Right atrium auricular region (tissue), 2 donors: ENCODE measurements at places on chromosomes 3 and 15.

DNA sequence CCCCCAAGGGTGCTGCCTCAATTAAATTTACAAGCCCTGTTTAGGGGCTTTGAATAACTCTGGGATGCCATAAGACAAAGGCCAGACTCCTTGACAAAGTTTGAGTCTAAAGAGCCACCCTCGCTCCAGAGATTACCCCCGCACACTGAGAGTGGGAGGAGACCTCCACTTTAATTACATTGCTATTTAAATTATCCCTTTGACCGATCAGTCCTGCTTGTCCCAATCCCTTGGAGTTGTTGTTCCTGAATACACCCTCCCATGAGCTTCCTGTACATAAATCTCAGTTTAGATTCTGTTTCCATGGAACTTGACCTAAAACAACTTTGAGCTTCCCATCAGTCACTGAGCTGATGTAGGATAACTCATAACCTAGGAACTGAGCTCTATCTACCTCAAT, 596.3 kb downstream of the PYDC2 start:
- H3K4me1 ChIP-seq = no peaks in the 10 kb centered on the region
- H3K4me3 ChIP-seq = no peak overlapping the region
- H3K27me3 ChIP-seq = no peaks in the 10 kb centered on the region
- no peak for DNase-seq

- H3K27ac ChIP-seq = no peak overlapping the region
- no peaks in the 10 kb centered on the region for H3K36me3 ChIP-seq
- no peak for DNase-seq
These were observed 946.8 kb downstream of the OTOL1 start for GRCh38 chr3:162443376-162443775.

GRCh38 chr15:57731530-57732103, 25.1 kb downstream of the POLR2M start:
- H3K4me3 ChIP-seq = no peak overlapping the region
- no peak for DNase-seq
- no peaks in the 10 kb centered on the region for H3K36me3 ChIP-seq
- no peak overlapping the region for H3K27ac ChIP-seq
- no peaks in the 10 kb centered on the region for H3K27me3 ChIP-seq

GRCh38 chr3:122030381-122031122, 8.5 kb upstream of the ILDR1 start:
- H3K4me3 ChIP-seq = no peak overlapping the region
- DNase-seq = no peak
- no peak overlapping the region for H3K27ac ChIP-seq

DNA sequence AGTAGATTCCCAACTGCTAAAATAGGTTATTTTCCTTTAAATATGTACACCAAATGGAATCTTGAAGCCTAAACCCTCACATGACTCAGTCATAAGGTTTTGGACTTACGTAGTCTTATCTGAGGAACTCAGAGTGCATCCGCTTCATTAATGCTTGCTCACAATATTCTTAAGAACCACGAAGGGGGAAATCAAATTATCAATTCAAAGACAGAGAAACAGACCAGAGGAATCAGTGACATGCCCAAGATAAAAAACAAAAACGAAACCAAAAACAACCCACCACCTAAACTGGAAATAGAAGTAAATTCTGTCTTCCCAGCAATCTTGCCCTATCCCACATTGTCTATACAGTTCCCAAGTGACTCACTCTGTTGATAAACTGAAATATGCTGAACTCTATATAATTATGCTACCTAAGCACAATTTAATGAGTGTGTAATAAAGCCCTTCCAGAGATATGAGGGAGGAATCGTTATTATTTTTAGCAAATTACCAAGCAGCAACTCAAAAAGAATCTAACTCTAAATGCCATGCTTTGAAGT, 135.4 kb upstream of the CBLB start:
- H3K27ac ChIP-seq = peak overlapping the region; percentile 60
- no peaks in the 10 kb centered on the region for H3K4me1 ChIP-seq
- H3K27me3 ChIP-seq = no peaks in the 10 kb centered on the region
- peak overlapping the region; percentile 26 for H3K4me3 ChIP-seq

- H3K36me3 ChIP-seq = no peaks in the 10 kb centered on the region
- DNase-seq = no peak
- H3K4me3 ChIP-seq = no peak overlapping the region
- no peak overlapping the region for H3K27ac ChIP-seq
- no peaks in the 10 kb centered on the region for H3K27me3 ChIP-seq
These were observed 10.6 kb downstream of the LAMP3 start for GRCh38 chr3:183151821-183152351.

DNA sequence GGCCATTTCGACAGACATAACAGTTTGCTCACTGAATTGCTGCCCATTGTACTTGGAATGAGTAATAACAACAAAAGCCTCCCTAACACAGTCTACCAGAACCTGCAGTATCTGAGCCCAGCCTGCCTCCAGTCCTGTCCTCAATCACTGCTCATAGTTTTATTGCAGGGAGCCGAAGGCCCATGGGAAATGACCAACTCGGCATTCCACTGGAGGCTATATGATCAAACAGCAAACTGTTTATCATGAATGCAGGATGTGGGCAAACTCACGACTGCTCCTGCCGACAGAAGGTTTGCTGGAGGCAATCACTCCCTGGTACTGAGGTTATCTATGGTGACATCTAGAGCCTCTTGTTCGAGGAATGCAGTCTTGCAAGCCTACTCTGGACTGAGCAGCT, 46.3 kb downstream of the LSM3 start:
- no peaks in the 10 kb centered on the region for H3K36me3 ChIP-seq
- no peaks in the 10 kb centered on the region for H3K27me3 ChIP-seq
- no peak overlapping the region for H3K27ac ChIP-seq
- H3K4me1 ChIP-seq = no peaks in the 10 kb centered on the region

DNA sequence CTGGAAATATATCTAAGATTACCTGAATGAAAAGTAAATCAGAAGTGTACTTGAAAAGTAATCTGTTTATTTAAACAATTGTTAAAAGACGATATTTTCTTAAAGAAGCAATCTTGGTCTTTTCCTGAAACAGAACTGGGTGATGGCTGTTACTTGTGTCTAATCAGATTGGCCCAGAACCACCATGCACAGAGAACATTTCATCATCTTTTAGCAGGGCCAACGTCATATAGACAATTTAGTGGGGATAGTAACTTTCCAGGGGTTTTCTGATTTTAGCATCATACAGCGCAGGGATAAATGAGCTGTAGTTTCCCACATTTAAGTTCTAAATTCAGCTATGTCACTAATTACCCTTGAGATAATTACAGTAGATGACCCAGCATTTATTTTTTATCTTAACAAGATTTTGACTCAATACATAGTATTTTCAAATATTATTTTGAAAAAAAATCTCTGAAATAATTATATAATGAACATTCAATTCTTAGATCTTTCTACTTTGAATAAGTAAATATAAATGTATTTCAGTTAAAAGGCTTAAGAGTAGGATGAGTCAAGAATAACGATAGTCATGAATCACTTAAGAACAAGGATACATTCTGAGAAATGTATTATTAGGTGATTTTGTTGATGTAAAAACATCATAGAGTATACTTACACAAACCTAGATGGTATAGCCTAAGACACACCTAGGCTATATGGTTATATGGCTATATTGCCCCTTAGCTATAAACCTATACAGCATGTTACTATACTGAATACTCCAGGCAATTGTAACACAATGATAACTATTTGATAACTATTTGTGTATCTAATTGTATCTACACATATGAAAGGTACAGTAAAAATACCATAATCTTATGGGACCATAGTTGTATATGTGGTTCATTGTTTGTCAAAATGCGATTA, 103.8 kb upstream of the MME start:
- no peaks in the 10 kb centered on the region for H3K27me3 ChIP-seq
- no peak for DNase-seq
- no peak overlapping the region for H3K4me3 ChIP-seq
- no peak overlapping the region for H3K27ac ChIP-seq
- H3K36me3 ChIP-seq = no peaks in the 10 kb centered on the region

GRCh38 chr3:12629560-12629959, 34.4 kb downstream of the RAF1 start:
- peak overlapping the region; percentile 64 for H3K27ac ChIP-seq
- no peak overlapping the region for H3K4me3 ChIP-seq
- no peaks in the 10 kb centered on the region for H3K27me3 ChIP-seq
- no peak for DNase-seq
- no peaks in the 10 kb centered on the region for H3K36me3 ChIP-seq

DNA sequence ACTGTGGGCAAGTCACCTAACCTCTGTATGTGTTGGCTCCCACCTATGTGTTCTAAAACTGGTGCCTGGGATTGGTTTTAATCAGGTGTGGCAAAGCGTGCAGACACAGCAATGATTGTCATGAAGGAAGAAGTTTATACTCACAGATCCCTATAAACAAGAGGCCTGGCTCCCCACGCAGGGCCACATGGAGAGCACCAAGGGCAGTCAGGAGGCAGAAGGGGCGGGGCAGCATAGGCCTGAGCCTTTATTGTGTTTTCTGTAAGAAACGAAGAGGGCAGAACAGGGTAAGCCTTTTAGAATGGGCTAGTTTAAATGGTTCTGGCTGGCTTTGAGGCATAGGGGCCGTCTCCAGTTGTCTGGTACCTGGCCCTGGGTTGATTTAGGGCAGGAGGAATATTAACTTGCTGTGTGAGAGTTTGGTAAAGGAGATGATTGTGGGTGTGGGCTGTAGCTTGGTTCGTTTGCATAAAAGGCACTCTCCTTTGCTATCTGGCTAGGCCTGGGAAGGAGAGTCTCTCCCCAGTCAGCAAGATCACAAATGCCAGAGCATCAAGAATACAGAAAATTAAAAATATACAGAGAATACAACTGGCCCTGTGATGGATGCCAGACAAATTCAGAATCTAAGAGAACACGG, 2.2 kb upstream of the FBXW12 start:
- no peak overlapping the region for H3K4me3 ChIP-seq
- no peaks in the 10 kb centered on the region for H3K27me3 ChIP-seq
- no peaks in the 10 kb centered on the region for H3K36me3 ChIP-seq
- H3K27ac ChIP-seq = no peak overlapping the region
- H3K4me1 ChIP-seq = peaks cover 6% of the 10 kb centered on the region
- DNase-seq = no peak

DNA sequence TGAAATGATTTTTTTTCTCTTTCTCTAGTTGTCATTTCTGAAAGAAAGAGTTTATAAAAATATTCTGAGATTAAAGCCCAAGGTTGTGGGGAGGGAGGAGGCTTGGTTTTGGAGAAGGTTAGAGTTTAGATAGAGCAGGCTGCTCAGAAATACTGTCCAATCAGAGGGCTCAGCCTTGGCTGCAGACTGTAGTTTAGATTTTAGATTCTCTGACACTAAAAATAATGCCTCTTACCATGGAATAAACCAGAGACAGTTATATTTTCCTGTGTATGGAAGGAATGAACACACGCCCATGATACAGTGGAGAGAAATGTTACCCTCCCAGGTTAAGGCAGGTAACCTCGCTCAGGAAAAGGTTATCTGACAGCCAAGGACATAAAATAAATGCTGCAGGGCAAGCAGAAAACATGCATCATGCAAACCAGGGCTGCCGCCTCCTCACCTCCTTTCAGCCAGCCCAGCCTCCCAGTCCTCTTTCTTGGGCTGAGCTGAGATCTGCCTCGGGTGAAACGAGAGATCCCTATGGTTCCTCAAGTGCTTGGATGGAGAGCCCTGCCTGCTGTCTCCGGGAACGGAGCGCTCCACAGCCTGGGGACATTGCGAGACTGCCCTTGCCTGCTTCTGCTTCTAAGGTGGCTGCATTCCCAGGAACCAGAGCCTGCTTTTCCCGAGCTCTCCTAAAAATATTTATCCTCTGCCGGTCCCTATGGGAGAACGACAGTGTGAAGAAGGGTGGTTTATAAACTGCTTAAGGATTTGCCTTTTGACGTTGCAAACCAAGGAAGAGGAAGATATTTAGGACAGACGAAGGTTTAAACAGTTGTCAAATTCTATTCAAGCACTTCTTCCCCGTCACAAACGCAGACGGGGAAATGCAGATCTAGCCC, 848 bp downstream of the NCEH1 start:
- H3K4me3 ChIP-seq = peak overlapping the region; percentile 78
- no peaks in the 10 kb centered on the region for H3K36me3 ChIP-seq
- DNase-seq = peak; percentile 65
- H3K4me1 ChIP-seq = no peaks in the 10 kb centered on the region
- H3K27me3 ChIP-seq = no peaks in the 10 kb centered on the region

- peak overlapping the region; percentile 78 for H3K27ac ChIP-seq
- DNase-seq = no peak
- peaks cover 74% of the 10 kb centered on the region for H3K4me1 ChIP-seq
- no peaks in the 10 kb centered on the region for H3K36me3 ChIP-seq
These were observed 134.0 kb upstream of the IL12A start for GRCh38 chr3:159854500-159855124.

- H3K4me1 ChIP-seq = peaks cover 84% of the 10 kb centered on the region
- no peaks in the 10 kb centered on the region for H3K36me3 ChIP-seq
- DNase-seq = no peak
These were observed 21.7 kb upstream of the UTS2B start for GRCh38 chr3:191352014-191352413.

- H3K36me3 ChIP-seq = no peaks in the 10 kb centered on the region
- no peak overlapping the region for H3K27ac ChIP-seq
These were observed 455.8 kb downstream of the GABRG3 start for GRCh38 chr15:27426805-27427204.

DNA sequence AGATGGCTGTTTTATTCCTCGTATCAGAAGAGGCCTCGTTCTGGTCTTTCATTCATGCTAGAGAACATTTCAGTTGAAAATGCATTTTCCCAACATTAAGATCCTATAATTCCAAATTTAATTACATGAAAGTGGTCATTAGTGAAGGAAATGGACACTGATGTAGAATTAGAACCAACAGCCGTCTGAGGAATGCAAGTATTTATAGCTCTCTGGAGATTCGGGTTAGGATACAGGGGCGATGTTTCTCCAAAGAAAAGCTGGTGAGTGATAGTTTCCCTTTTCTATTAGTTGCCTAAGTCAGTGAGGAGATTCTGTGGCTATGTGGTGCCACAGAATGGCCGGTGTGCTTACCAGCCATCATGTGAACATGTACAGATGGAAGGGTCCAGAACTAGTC, 109.0 kb upstream of the IL12A start:
- H3K4me1 ChIP-seq = peaks cover 58% of the 10 kb centered on the region
- no peak overlapping the region for H3K27ac ChIP-seq
- no peak for DNase-seq
- H3K36me3 ChIP-seq = peaks cover 4% of the 10 kb centered on the region
- H3K27me3 ChIP-seq = no peaks in the 10 kb centered on the region

- no peak overlapping the region for H3K27ac ChIP-seq
- no peak for DNase-seq
- peaks cover 4% of the 10 kb centered on the region for H3K4me1 ChIP-seq
- H3K36me3 ChIP-seq = peaks cover 4% of the 10 kb centered on the region
- peaks cover 10% of the 10 kb centered on the region for H3K27me3 ChIP-seq
- no peak overlapping the region for H3K4me3 ChIP-seq
These were observed 3.3 kb downstream of the LRRK1 start for GRCh38 chr15:100922192-100923040.

GRCh38 chr15:42401544-42402454, 42.5 kb downstream of the CAPN3 start:
- H3K4me1 ChIP-seq = no peaks in the 10 kb centered on the region
- no peak overlapping the region for H3K4me3 ChIP-seq
- H3K27ac ChIP-seq = no peak overlapping the region
- H3K36me3 ChIP-seq = peaks cover 5% of the 10 kb centered on the region
- DNase-seq = peak; percentile 26

DNA sequence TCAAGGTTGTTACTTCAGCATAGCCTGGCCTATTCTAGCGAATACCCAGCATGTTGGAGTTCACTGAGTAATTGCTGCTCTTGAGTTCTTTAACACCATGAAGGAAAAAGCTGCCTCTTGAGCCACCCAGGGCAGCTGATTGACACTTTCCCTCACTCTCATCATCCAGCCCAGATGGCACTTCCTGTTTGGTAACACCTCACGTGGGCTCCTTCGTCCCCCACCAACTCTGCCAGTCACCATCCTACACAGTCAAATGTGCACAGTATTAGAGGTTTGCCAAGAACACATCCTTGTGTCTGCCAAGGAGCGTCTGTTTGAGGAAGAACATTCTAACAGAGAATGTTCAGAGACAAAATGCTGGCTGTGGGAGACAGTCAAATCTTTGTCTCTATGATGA, 266.3 kb downstream of the RPLP1 start:
- no peak overlapping the region for H3K27ac ChIP-seq
- H3K27me3 ChIP-seq = no peaks in the 10 kb centered on the region
- no peak for DNase-seq
- H3K4me1 ChIP-seq = no peaks in the 10 kb centered on the region
